ENCODE measurements at places on chromosomes 2 and 18. TPM values are rescaled to one million over a fixed set of nuclear protein-coding genes. Genes with fewer than 3 reads are reported as not detected.

The SKOR2 gene
- not detected for total RNA-seq

The NEU4 gene
- total RNA-seq = not detected

The CREG2 gene
- 0.83 TPM for total RNA-seq

The SNRNP200 gene
- 54.9 TPM for total RNA-seq

The G6PC2 gene
- not detected for total RNA-seq

The SRD5A2 gene
- total RNA-seq = not detected

The KIAA2012 gene
- total RNA-seq = 0.17 TPM

The PLGLB1 gene
- total RNA-seq = 1.5 TPM

The C2orf66 gene
- total RNA-seq = 0.17 TPM

The CNGA3 gene
- total RNA-seq = 0.17 TPM

The CDH2 gene
- 6.3 TPM for total RNA-seq

The FKBP1B gene
- total RNA-seq = 10.9 TPM

The DSG2 gene
- 0.73 TPM for total RNA-seq

The INHBB gene
- not detected for total RNA-seq

The SCTR gene
- total RNA-seq = not detected

The KCNE4 gene
- 21.2 TPM for total RNA-seq

The SERPINB4 gene
- total RNA-seq = not detected

The TMEM163 gene
- total RNA-seq = not detected

The ZNF804A gene
- 2.3 TPM for total RNA-seq

The CDK5R2 gene
- total RNA-seq = under 0.01 TPM

The IL36B gene
- total RNA-seq = not detected

The PDK1 gene
- total RNA-seq = 36.9 TPM

The POTEC gene
- total RNA-seq = not detected

The DYNAP gene
- not detected for total RNA-seq

Measured in smooth muscle cell of trachea (primary cell).